HCT116 (cell line): ENCODE measurements at places on chromosomes 16 and 17. TPM values are rescaled to one million over a fixed set of nuclear protein-coding genes. Genes with fewer than 3 reads are reported as not detected.

DNA sequence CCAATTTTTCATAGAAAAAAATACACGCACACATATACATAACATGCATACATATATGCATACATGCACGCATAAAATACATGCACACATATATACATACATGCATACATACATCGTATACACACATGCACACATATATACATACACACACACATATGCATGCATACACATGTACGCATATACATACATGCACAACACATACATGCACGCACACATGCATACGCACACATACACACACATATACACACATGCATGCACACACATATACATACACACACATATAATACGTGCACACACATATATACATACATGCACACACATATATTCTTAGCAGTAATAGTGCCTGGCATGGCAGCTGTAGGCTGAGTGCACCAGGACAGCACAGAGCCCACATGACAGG, 24.9 kb downstream of the USP36 start:
- no peaks in the 10 kb centered on the region for H3K4me1 ChIP-seq
- no peaks in the 10 kb centered on the region for H3K27me3 ChIP-seq
- no peak for DNase-seq
- no peak overlapping the region for H3K27ac ChIP-seq
- H3K4me3 ChIP-seq: no peak overlapping the region

DNA sequence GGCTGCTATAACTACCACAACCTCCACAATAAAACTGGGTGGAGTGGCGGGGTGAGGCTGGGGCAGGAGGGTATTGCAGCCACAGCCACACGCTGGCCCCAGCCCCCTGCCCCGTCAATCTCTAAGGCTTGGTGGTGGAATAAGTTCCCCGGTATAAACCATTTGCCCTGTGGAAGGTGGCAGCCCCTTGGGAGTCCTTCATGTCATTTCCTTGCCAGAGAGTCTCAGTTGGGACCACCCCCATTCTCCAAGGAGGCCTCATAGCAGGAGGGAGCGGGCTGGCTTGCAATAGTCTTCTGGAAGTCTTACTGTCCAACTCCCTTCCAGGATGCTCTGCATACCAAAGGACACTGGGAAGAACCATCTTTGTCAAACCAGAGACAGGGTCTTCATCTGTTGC, 19.4 kb downstream of the CD300A start:
- no peak for DNase-seq
- H3K4me3 ChIP-seq: no peak overlapping the region
- peaks cover 21% of the 10 kb centered on the region; the same call in 1 of the 2 replicates for H3K27me3 ChIP-seq
- H3K4me1 ChIP-seq: no peaks in the 10 kb centered on the region
- H3K27ac ChIP-seq: no peak overlapping the region

DNA sequence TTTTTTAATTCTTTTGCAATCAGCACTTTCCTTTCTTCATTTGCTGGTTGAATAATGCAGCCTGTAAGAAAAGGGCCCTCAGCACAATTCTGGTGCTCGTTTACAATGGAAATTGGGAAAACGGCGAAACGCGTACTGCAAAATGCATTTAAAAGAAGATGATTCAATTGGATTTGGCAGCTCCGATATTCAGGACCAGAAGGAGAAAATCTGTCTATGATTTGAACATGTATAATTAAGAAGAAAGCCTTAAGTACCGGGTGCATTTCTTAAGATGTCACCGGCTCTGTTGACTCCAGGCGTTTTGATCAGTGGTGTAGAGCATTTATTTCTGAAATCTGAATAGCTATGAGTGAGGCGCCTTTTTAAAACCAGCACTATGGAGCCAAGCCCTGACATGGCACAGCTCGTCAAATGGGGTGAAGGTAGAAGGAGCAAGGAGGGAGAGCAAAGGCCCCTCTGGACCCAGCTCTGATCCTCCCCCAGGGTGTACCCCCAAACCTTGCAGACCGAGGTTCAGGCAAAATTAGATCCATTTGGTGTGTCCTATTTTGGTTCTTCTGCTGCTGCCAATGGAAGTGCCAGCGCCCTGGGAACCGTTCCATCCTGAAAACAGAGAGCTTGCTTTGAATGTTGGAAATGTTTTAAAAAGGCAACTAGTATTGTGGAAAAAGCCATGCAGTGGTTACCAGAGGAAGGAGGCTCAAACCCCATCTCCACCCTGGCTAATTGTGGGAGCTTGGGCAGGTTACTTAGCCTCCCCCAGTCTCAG, 161.4 kb upstream of the RPL38 start:
- H3K4me1 ChIP-seq: peaks cover 7% of the 10 kb centered on the region
- H3K27me3 ChIP-seq: no peaks in the 10 kb centered on the region
- DNase-seq: no peak
- H3K36me3 ChIP-seq: no peaks in the 10 kb centered on the region
- peak overlapping the region; percentile 2; the same call in 1 of the 2 replicates for H3K4me3 ChIP-seq

DNA sequence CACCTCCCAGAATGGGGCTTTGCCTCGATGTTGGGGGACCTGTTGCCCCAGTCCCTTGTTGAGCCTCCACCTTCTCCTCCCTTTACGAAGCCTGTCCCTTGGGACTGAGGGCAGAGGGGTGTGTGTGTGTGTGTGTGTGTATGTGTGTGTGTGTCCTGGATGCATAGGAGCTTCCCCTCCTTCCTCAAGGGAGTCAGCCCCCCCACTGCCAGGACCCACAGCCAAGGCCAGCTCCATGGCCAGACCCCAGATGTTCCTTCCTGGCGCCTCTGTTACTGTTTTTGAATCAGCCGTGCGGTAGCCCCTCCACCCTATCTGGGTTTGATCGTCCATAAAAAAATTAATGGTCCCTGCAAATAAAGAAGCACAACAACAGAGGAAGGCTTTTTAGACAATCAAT, 17.7 kb upstream of the DOK4 start:
- H3K36me3 ChIP-seq: no peaks in the 10 kb centered on the region
- no peaks in the 10 kb centered on the region for H3K27me3 ChIP-seq
- H3K4me1 ChIP-seq: no peaks in the 10 kb centered on the region
- DNase-seq: no peak
- H3K4me3 ChIP-seq: no peak overlapping the region

- no peak overlapping the region for H3K4me3 ChIP-seq
- no peak overlapping the region for H3K27ac ChIP-seq
- H3K27me3 ChIP-seq: no peaks in the 10 kb centered on the region
- no peaks in the 10 kb centered on the region for H3K36me3 ChIP-seq
Observed at GRCh38 chr17:32502710-32503109, 15.9 kb downstream of the CDK5R1 start.

DNA sequence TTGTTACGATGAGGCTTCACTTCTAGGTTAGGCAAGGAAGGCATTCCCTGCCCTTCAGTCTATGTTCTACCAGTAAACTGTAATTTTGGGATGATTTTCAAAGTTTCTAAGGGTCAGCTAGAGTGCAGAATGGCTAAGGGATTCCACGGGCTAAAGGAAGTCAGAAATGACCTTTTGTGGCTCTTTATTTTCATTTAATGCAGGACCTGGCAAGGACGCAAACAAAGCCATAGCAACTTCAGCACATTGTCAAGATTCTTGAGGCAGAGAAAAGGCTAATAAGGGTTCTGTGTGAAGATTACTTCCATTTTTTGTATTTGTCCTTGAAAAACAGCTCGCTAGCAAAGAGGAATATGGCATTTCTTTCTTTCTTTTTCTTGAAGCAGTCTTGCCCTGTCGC, 76.6 kb downstream of the STX8 start:
- DNase-seq: no peak
- H3K36me3 ChIP-seq: no peaks in the 10 kb centered on the region
- no peaks in the 10 kb centered on the region for H3K4me1 ChIP-seq
- no peaks in the 10 kb centered on the region for H3K27me3 ChIP-seq
- H3K4me3 ChIP-seq: no peak overlapping the region

GRCh38 chr16:50881331-50881830, 139.5 kb downstream of the CYLD start:
- no peak overlapping the region for H3K4me3 ChIP-seq
- DNase-seq: no peak
- H3K4me1 ChIP-seq: no peaks in the 10 kb centered on the region
- no peaks in the 10 kb centered on the region for H3K36me3 ChIP-seq

DNA sequence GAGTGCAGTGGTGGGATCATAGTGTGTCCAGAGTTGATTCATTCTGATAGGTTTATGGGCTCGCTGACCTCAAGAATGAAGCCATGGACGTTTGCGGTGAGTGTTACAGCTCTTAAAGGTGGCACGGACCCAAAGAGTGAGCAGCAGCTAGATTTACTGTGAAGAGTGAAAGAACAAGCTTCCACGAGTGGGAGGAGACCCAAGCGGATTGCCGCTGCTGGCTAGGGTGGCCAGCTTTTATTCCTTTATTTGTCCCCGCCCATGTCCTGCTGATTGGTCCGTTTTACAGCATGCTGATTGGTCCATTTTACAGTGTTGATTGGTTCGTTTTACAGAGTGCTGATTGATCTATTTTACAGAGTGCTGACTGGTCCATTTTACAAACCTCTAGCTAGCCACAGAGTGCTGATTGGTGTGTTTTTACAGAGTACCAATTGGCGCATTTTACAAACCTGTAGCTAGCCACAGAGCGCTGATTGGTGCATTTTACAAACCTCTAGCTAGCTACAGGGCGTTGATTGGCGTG, 17.5 kb downstream of the CACNG4 start:
- peaks cover 20% of the 10 kb centered on the region; the same call in 1 of the 2 replicates for H3K27me3 ChIP-seq
- H3K4me1 ChIP-seq: peaks cover 28% of the 10 kb centered on the region

DNA sequence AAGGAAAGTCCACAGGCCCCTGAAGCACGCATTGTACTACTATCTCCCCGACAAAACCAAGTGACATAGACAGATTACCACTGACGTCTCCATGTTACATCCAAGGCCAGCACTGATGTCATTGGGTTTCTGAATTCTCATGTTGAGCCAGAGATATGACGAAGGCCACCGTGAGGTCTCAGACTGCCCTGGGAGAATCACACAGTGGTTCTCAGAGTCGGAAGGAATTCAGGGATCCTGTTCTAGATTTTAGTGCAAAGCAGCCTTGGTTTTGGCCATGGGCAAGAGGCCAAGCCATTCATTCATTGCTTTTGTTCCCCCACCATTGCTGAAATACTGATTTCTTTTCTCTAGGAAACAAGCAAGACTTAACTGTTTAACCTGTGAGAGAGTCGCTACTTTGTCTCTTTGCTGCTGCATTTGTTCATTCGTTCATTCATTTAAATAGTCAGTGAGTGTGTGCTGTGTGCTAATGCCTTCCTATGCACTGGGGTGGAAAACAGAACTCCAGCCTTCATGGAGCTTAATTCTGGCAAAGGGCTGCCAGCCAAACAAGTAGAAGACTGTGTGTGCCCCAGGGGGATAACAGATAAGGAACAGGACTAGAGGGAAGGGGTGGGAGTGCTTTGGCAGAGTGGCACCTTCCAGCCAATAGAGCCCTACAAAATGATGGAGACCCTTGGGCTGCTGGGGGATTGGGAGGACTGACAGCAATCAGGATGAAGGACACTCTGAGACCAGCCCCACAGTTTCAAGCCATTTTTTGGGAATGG, 222.3 kb downstream of the MSI2 start:
- DNase-seq: no peak
- H3K27me3 ChIP-seq: no peaks in the 10 kb centered on the region
- H3K4me3 ChIP-seq: no peak overlapping the region
- H3K27ac ChIP-seq: no peak overlapping the region
- peaks cover 8% of the 10 kb centered on the region; the same call in 1 of the 2 replicates for H3K4me1 ChIP-seq

DNA sequence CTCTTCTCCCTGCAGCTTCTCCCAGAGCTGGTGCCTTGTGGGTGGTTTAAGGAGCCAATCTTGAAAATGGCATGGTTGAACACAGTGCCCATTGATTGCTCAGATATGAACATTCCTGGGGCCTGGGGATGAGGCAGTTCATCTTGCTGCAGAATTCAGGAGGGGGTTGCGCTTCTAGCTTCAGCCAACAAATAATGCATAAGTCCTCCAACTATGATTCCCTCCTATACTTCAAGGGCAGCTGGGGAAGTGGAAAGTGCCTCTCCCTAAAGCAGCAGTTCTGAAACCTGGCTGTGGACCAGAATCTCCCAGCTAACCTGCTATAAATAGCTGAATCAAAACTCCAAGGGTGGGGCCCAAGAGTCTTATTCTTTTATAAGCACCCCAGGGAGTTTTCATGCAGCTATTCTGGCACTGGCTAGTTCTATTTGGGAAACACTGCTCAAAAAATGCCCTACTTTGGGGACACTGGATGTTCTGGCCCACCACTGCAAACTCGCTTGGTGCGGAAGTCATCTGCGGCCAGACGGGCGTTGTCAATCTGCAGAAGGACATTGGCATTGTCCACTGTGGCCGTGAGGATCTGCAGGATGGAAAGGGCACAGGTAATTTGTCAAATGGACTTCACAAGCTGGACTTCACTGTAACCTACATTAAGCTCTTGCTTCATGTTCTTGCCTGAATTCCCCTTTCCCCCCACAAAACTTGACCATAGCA, 130.3 kb downstream of the CCDC144A start:
- H3K4me3 ChIP-seq: no peak overlapping the region
- H3K27me3 ChIP-seq: no peaks in the 10 kb centered on the region
- peaks cover 23% of the 10 kb centered on the region for H3K4me1 ChIP-seq
- no peaks in the 10 kb centered on the region for H3K36me3 ChIP-seq
- DNase-seq: no peak
- H3K27ac ChIP-seq: no peak overlapping the region

GRCh38 chr16:84029297-84030047, 13.1 kb downstream of the SLC38A8 start:
- H3K27ac ChIP-seq: no peak overlapping the region
- H3K36me3 ChIP-seq: no peaks in the 10 kb centered on the region
- no peak overlapping the region for H3K4me3 ChIP-seq
- no peaks in the 10 kb centered on the region for H3K4me1 ChIP-seq

DNA sequence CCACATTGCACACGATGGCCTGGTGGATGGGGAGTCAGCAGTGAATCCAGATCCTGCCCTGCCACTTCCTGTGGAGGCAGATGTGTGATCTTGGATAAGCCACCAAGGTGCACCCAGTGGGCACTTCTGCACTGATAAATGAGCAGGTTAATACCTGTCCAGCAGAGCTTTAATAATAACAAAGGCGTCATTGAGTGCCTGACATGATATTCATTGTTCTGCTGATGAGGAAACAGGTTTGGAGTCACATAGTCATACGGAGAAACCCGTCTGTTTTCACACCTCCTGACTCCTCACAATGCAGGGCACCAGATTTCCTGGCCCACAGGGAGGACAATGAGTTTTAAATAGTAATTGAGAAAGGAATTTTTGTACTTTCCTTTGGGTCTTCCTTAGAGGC, 324.6 kb upstream of the CDH5 start:
- no peak overlapping the region for H3K27ac ChIP-seq
- H3K36me3 ChIP-seq: no peaks in the 10 kb centered on the region
- H3K27me3 ChIP-seq: peaks cover 24% of the 10 kb centered on the region; the same call in 1 of the 2 replicates
- H3K4me3 ChIP-seq: no peak overlapping the region
- H3K4me1 ChIP-seq: no peaks in the 10 kb centered on the region

Gene CD19
- total RNA-seq: 0.27 TPM

Gene SLC52A1
- not detected for total RNA-seq

Gene KRT12
- total RNA-seq: not detected

Gene TUFM
- 361 TPM for total RNA-seq

Gene C16orf89
- total RNA-seq: 0.49 TPM

Gene GNGT2
- not detected for total RNA-seq

Gene TBC1D3H
- total RNA-seq: not detected

Gene NAGS
- total RNA-seq: 10.0 TPM
